ENCODE measurements at places on chromosomes 12 and 14. TPM values are rescaled to one million over a fixed set of nuclear protein-coding genes. Genes with fewer than 3 reads are reported as not detected.

- DNase-seq = no peak
Measured at GRCh38 chr12:50514526-50515276, 9.9 kb downstream of the DIP2B start.

- DNase-seq = peak; percentile 52
Measured at GRCh38 chr14:105087308-105087962, 22.2 kb upstream of the GPR132 start.

GRCh38 chr12:80100591-80100990 lies 1.3 kb downstream of the OTOGL start:
- DNase-seq = no peak

GRCh38 chr12:11508699-11509098 lies 113.3 kb upstream of the PRB2 start:
- no peak for DNase-seq

GRCh38 chr14:50036211-50036610 lies 80.2 kb downstream of the VCPKMT start:
- DNase-seq = no peak

DNA sequence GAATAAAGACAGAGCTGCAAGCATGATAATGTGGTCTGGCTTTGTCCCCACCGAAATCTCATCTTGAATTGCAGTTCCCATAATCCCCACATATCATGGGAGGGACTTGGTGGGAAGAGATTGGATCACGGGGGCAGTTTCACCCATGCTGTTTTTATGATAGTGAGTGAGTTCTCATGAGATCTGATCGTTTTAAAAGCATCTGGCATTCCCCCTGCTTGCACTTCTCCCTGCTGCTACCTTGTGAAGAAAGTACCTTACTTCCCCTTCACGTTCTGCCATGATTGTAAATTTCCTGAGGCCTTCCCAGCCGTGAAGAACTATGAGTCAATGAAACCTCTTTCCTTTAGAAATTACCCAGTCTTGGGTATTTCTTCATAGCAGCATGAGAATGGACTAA lies 158.7 kb downstream of the SLC35F4 start:
- DNase-seq = no peak

The KLRB1 gene
- 1.3 TPM for total RNA-seq

The SLC6A15 gene
- 0.56 TPM for total RNA-seq

DNA sequence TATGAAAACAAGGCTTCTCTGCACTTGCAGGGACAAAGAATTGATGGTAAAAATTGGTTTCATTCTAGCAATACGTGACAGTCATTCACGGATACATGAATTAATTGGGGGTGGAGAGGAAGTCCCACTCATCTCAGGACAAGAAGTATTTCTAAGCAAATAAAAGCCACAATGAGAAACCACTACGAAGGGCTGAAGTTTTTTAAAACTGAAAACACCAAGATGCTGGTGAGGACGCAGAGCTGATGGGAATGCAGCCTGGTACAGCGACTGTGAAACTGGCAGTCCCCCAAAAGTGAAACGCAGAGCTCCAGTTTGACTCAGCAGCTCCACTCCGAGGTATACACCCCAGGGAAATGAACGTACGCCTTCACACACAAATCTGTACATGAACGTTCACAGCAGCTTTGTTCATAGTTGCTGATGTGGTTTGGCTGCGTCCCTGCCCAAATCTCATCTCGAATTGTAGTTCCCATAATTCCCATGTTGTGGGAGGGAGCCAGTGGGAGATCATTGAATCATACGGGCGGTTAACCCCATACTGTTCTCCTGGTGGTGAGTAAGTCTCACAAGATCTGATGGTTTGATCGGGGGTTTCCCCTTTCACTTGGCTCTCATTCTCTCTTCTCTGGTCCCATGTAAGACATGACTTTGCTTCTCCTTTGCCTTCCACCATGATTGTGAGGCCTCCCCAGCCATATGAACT lies 89.0 kb downstream of the SCARB1 start:
- peak; percentile 51 for DNase-seq

The C14orf180 gene
- total RNA-seq = 26.6 TPM

- DNase-seq = peak; percentile 49
Measured at GRCh38 chr14:29926701-29927375, 809 bp downstream of the PRKD1 start.

DNA sequence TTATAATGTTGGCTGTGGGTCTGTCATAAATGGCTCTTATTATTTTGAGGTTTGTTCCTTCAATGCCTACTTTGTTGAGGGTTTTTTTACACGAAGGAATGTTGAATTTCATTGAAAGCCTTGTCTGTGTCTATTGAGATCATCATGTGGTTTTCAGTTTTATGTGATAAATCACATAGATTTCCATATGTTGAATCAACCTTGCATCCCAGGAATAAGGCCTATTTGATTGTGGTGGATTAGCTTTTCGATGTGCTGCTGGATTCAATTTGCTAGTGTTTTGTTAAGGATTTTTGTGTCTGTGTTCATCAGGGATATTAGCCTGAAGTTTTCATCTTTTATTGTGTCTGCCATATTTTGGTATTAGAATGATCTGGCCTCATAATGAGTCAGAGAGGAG lies 27.6 kb downstream of the SLC2A13 start:
- no peak for DNase-seq

GRCh38 chr14:23285530-23286019 lies 357 bp downstream of the HOMEZ start:
- DNase-seq = no peak

DNA sequence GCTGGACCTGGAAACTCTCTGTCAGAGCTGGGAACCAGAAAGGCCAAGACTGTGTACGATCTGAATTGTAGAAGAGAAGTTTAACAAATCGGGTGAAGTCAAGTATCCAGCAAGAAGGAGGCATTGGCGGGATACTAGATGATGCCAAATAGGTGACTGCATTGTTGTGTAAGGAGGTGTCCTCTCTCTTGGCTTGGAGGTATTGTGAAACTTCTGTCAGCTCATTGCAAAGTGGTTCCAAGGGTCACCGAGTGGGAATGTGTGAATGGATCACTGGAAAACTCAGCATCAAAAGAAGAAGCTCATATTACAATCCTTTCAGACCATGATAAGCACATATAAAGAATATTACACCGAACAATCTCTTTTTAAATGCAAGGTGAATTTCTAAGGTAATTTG lies 11.7 kb downstream of the NAV3 start:
- DNase-seq = no peak

The CALM1 gene
- total RNA-seq = 511 TPM

DNA sequence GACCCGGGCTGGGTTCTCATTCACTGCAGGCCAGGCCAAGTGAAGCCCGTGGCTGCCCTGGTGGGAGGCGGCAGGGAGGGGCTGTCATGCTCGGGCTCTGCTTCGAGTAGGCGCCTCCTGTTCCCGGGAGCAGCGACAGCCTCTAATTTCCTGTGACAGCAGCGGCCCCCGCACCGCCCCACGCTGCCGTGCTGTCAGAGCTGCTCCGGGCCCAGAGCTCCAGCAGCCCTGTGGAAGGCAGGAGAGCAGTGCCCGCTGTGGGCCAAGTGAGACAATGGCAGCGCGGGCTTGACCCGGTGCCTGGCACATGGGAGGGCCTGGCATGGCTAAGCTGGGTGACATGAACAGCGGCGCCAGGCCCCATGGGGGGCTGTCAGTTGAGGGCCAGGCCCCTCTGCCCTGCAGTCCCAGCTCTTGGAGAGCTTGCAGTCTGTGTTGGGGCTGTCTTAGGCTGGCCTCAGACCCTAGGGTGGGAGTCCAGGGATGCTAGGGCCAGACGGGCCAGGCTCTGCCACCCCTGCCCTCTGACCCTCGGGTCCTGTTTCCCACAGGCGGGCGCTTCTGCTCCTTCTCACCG lies 5.1 kb downstream of the TRMT61A start:
- no peak for DNase-seq

- DNase-seq = no peak
Measured at GRCh38 chr12:56243731-56244181, 13.9 kb downstream of the SLC39A5 start.

The CRIP1 gene
- total RNA-seq = 192 TPM

- no peak for DNase-seq
Measured at GRCh38 chr12:111467857-111468241, 62.1 kb downstream of the SH2B3 start.

GRCh38 chr12:4261655-4262054 lies 11.9 kb upstream of the CCND2 start:
- no peak for DNase-seq

DNA sequence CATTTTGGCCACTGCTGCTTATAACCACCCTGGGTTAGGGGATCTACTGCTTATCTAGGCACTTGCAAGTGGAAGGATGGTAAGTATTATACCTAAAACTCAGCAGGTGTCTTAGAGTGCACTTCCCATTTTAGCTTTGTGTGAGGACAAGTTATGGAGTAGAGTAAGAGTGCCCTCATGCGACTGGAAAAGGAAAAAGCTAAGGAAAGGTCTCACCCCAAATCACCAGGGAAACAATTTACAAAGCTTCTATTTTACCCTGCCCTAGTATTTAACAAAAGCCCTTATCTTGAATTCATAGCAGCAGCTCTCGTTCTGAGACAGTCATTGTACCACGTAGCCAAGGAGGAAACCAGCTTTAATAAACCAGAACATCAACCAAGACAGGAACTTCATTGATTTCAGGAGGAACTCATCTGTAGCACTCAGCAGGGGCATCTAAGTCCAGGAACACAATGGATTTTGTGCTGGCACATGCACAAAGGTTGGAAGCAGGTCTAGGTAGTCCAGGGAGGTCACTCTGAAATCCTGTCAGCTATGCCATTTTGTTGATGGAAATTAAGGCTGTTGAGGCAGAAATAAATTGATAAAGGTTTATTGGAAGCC lies 2.9 kb downstream of the RDH12 start:
- DNase-seq = no peak

DNA sequence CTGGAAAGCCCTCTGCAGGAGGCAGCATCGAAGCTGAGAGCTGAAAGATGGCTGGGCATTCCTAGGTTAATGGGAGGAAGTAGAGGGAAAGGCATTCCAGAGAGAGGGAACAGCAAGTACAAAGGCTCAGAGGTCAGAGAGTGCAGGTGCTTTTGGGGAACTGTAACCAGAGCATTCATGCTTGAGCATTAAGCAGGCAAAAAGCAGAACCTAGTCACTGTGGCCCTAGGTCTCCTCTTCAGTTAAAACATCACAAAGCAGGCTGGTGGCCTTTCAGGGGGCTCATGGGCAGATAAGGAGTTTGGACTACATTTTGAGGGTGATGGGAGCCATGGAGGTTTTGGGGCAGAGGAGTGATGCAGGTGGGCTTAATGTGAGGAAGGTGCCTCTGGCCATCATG lies 169.2 kb upstream of the MYL2 start:
- DNase-seq = no peak

GRCh38 chr12:20206410-20206809 lies 161.9 kb upstream of the PDE3A start:
- DNase-seq = no peak

The EEA1 gene
- total RNA-seq = 26.2 TPM

DNA sequence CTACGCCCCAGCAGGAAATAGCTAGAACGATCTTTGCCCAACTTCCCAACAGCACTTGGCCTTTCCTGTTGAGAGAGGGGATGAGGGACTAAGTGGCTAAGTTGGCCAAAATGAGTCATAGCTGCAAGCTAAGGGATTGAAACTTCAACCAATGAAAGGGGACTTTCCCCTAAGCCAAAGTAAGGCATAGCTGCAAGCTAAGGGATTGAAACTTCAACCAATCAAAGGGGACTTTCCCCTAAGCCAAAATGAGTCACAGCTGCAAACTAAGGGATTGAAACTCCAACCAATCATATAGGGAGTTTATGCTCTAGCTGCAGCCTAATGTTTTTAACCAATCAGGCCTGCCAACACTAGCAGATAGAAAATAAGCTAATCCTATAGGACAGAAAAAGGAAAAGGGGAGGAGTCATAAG lies 100.5 kb upstream of the SSTR1 start:
- no peak for DNase-seq

The PSMB5 gene
- total RNA-seq = 114 TPM

The PRR4 gene
- 2.0 TPM for total RNA-seq

The ADAMTS20 gene
- total RNA-seq = not detected

The RIMBP2 gene
- 0.44 TPM for total RNA-seq

DNA sequence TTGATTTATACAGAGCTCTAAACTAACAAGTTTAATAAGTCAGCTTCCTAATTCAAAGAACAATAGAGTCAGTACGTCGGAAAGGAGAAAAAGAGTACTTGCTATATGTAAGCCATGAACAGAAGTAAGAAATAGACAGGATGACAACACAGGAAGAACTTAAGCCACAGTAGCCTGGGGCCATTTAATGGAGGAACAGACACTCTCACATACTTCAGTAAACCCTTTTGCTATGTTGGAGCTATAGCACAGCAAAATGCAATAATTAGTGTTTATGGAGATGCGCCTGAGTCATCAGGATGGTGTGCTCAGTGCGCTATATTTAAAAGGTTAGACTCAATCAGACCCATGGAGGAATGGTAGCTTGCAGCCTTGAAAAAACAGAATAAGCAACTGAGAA lies 61.0 kb downstream of the SRGAP1 start:
- DNase-seq = no peak

GRCh38 chr12:108418164-108418890 lies 79.2 kb upstream of the CMKLR1 start:
- DNase-seq = no peak

The NR4A1 gene
- total RNA-seq = 172 TPM

The EPYC gene
- not detected for total RNA-seq

The DHH gene
- total RNA-seq = 1.0 TPM

GRCh38 chr12:75503459-75503858 lies 8.0 kb downstream of the KRR1 start:
- no peak for DNase-seq

GRCh38 chr12:82144505-82144904 lies 213.7 kb downstream of the CCDC59 start:
- DNase-seq = no peak

DNA sequence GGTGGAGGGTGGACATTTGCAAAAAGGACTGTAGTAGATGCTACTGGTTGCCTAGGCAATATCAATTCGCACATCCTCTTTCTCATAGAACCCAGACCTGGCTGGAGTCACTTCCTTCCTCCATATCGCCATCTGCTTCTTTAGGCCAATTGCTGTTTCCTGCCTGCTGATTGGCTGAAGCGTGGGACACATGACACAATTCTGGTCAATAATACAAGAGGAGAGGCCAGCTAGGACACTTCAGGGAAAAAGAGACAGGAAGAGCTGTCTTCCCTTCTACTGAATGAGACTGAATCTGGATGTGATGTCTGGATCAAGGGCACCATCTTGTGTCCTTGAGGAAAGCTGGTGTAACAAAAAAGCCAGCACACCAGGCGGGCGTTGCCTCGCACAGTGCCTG lies 53.8 kb downstream of the TRPV4 start:
- no peak for DNase-seq

DNA sequence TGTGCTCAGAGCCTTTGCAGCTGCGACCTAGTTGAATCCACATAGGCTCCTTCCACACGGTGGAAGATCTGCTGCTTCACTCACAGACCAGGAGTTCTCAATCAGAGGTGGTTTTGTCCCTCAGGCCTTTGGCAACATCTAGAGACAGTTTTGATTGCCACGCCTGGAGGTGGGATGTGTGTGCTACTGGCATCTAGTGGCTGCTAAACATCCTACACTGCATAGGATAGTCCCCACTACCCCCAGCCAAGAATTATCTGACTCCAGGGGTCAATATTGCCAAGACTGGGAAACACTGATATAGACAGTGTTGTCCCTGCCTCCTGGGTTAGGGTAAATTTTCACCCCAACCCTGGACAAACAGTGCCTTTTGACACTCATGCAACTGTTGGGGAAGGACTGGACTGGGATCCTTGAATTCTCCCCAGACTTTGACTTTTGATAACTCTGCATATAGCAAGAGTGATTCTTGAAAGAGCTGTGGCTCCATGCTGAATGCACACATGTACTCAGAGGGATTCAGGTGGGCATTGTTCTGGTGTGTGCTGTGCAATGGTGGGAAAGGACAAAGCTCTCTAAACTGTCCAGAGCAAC lies 39.8 kb downstream of the BAZ2A start:
- DNase-seq = no peak
